ENCODE measurements at places on chromosomes 12 and 14.

- no peak for DNase-seq
Observed at GRCh38 chr14:40656311-40656710, 950.4 kb upstream of the LRFN5 start.

DNA sequence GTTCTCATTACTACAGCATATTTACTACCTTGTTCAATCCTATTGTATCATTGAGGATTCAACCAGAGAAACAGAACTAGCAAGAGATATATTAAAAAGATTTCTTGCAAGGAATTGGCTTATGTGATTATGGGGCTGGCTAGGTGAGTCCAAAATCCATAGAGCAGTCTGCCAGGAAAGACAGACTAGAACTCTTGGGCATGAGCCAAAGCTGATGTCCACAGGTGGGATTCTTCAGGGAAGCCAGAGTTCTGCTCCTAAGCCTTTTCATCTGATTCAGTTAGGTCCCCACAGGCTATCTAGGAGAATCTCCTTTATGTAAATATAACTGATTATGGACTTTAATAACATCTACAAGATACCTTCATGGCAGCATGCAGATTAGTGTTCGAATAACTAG lies 26.0 kb downstream of the PELI2 start:
- DNase-seq = no peak

DNA sequence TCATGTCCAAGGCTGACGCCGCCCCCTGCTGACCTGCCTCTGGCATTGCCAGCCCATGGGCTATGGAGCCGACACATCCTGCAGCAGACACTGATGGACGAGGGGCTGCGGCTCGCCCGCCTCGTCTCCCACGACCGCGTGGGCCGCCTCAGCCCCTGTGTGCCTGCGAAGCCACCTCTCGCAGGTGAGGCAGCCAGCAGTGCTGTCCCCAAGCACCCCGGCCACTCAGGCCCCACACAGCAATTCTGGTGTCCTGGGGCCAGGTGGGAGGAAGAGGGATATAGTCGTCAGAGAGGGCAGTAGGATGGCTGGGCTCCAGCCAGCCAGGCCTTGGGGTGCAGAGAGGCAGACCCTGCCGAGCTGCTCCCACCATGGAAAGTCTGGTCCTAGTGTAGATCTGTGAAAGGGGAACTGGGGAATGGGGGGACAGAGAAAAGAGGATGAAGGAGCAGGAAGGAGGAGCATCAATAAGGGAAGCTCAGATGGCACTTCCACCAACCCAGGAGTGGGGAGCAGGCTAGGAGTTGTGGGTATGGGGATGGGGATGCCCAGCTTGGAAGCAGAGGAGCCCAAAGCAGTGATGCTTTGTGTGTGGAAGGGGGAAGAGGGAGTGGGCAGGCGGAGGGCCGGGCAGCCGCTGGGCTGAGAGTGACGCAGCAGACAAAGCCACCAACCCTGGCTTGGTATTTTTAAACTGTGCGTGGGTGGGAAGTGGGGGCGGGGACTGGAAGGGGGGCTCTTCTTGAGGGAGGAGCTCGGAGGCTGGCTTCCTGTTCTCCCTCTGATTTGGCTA lies 4.7 kb downstream of the NAB2 start:
- DNase-seq = peak; percentile 79

- DNase-seq = no peak
Observed at GRCh38 chr12:89370850-89371249, 18.5 kb upstream of the DUSP6 start.

DNA sequence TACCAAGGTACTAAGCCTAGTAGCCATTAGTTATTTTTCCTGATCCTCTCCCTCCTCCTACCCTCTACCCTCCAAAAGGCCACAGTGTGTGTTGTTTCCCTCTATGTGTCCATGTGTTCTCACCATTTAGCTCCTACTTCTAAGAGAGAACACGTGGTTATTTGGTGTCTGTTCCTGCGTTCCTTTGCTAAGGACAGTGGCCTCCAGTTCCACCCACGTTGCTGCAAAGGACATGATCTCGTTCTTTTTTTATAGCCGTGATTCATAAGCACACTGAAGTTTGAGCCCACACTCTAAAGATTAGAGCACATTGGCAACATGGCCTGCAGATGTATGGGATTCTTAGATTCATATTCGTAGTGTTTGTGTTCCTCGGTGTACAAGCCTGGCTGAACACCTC lies 8.1 kb upstream of the STX2 start:
- no peak for DNase-seq
